Activated CD4-positive, alpha-beta memory T cell treated with anti-CD3 and anti-CD28 coated beads, Interleukin-2, amount 10 ng/mL, durations not matched to agents 7 days and 5 days (primary cell): ENCODE measurements at places on chromosomes 4 and X. TPM values are rescaled to one million over a fixed set of nuclear protein-coding genes. Genes with fewer than 3 reads are reported as not detected.

DNA sequence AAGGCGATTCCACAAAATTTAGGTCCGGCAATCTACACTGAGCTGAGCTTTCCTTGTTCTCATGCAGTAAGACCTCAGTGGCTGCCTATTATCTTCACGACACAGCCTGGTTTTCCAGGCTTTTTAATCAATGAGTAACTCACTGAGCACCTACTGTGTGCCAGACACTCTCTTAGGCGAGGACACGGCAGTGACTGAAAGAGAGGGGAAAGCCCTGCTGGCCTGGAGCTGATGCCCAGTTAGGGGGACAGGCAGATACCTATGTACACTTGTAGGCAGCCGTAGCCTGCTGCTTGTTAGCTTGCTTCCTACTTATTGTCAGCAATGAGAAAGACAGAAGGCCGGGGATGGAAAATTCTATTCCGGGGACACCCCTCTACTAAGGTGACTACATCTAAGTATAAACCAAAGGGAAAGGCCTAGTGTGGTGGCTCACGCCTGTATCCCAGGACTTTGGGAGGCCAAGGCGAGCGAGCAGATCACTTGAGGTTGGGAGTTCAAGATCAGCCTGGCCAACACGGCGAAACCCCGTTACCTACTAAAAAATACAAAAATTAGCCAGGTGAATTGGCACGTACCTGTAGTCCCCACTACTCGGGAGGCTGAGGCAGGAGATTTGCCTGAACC is 3.8 kb downstream of the WDR1 start:
- H3K4me1 ChIP-seq, result peaks cover 84% of the 10 kb centered on the region
- H3K36me3 ChIP-seq, result peaks cover 87% of the 10 kb centered on the region
- DNase-seq, result no peak
- no peaks in the 10 kb centered on the region for H3K27me3 ChIP-seq

DNA sequence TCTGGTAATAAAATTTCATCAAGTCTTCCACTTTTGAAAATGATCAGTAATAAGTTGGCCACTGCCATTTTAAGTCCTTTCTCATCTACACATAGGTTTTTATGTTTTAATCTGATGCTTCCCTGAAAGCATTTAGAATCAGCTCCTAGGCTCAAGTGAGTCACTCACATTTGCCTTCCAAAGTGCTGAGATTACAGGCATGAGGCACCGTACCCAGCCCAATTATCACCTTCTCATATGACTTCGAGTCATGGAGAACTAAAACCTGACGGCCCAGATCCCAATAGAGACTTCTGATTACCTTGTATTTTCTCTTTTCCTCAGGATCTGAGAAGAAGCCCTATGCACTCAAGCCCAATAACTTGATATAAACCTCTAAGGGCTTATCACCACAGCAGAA is 140.8 kb downstream of the OPHN1 start:
- no peak for DNase-seq
- H3K27me3 ChIP-seq, result no peaks in the 10 kb centered on the region
- no peaks in the 10 kb centered on the region for H3K36me3 ChIP-seq
- no peak overlapping the region for H3K27ac ChIP-seq
- no peaks in the 10 kb centered on the region for H3K4me1 ChIP-seq
- H3K4me3 ChIP-seq, result no peak overlapping the region

- no peak overlapping the region for H3K27ac ChIP-seq
- H3K4me3 ChIP-seq, result no peak overlapping the region
- H3K4me1 ChIP-seq, result no peaks in the 10 kb centered on the region
- H3K36me3 ChIP-seq, result no peaks in the 10 kb centered on the region
Measured at GRCh38 chr4:85826060-85826678, 351.2 kb downstream of the ARHGAP24 start.

DNA sequence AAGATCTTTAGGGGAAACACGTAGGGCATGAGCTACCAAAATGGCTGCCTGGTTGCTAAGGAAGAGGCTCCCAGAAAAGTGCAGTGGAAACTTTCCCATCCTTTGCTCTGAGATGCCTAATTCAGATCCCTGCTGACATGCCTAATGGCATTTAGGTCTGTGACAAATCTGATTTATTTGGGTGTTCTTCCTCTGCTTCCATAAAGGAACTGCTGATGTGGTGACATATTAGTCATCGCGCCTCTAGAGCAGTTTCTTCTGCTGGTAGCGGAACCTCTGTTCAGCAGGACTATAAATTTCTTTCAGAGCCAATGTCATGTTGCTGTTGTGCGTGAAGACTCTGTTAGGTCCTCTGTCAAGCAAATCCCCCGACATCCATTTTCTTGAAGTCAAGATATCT is 310.0 kb downstream of the PDHA2 start:
- H3K27me3 ChIP-seq, result no peaks in the 10 kb centered on the region
- no peak for DNase-seq
- H3K36me3 ChIP-seq, result no peaks in the 10 kb centered on the region
- H3K27ac ChIP-seq, result no peak overlapping the region
- no peak overlapping the region for H3K4me3 ChIP-seq

DNA sequence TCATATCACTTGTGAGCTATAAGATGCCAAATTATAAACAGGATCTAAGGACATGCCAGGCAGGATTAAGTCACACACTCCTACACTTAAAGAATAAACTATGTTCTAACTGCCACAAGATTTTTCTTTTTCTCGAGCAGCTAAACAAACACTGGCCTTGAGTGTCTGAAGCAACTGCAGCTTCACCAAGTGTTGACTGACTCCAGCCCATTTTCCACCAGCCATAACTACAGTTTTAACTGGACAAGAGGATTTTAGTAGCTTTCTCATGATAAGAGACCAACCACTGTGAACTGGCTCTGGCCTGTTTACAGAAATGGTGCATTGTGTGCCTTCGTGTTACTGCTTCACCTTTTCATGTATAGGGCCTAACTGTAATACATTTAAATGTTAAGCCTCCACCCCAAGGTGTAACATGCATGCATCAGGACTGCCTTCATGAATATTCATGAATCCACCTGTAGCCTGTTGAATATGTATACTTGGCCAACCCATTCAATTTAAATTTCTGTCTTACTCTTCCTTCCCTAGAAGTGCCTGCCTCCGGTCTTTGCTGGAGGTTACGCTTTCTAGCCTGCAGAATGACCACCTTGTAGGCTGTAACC is 10.8 kb downstream of the UCP1 start:
- peaks cover 21% of the 10 kb centered on the region for H3K27me3 ChIP-seq
- H3K4me3 ChIP-seq, result no peak overlapping the region
- no peak for DNase-seq
- no peak overlapping the region for H3K27ac ChIP-seq
- H3K36me3 ChIP-seq, result no peaks in the 10 kb centered on the region

- DNase-seq, result no peak
- no peaks in the 10 kb centered on the region for H3K36me3 ChIP-seq
Measured at GRCh38 chrX:10677490-10677889, 57.1 kb upstream of the MID1 start.

DNA sequence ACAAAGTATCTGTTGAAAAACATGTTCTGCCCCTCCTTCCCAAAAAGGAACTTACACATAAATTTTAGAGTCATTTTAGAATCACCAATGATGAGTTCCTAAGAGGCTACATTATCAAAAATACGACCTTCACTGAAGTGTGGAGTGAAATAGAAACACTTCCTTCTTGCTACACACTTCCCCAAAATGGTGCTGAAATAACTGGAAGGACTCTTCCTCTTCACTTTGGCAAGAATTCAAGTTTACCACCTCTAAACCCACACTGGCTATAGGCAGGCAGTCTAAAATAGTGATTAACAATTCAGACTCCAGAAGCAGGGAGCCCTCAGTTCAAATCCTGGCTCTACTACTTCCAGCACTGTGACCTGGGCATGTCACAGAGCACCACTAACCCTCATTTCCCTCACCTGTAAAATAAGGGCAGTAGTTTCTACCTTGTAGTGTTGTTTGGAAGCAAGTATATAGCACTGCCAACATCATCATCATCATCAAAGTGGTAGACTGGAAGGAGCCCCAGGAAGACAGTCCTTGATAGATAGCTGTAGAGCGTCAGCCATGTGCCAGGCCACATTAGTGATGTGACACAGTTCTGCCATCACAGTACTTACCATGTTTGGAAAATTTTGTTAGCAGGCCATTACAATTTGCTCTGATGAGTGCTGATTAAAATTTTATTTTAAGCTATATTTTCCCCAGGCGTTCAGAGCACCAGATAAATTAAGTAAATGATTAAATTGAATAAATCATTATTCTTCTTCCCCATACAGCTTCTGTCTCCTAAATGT is 103.3 kb downstream of the PARM1 start:
- H3K27ac ChIP-seq, result no peak overlapping the region
- no peak overlapping the region for H3K4me3 ChIP-seq
- H3K36me3 ChIP-seq, result no peaks in the 10 kb centered on the region
- no peaks in the 10 kb centered on the region for H3K4me1 ChIP-seq

DNA sequence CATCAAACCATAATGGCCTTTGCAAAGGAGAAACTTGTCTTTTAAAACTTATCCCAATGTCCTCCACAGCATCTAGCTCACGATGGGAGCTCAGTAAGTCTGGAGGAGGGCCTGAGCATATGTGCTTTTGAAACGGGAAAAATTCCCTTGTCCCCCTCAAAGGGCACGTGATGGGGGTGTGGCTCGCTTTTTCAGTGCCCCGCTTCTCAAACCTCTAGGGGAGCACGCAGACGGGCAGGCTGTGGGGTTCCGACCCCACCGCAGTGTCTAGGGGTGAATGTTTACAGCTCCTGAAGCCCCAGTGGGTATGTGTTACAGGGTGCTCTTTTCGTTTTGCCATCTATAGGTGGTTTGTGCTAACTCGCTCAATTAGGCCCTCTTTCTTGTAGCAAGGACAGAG is 31.2 kb downstream of the SLITRK2 start:
- no peak overlapping the region for H3K27ac ChIP-seq
- H3K4me3 ChIP-seq, result no peak overlapping the region
- no peaks in the 10 kb centered on the region for H3K36me3 ChIP-seq
- no peaks in the 10 kb centered on the region for H3K4me1 ChIP-seq

DNA sequence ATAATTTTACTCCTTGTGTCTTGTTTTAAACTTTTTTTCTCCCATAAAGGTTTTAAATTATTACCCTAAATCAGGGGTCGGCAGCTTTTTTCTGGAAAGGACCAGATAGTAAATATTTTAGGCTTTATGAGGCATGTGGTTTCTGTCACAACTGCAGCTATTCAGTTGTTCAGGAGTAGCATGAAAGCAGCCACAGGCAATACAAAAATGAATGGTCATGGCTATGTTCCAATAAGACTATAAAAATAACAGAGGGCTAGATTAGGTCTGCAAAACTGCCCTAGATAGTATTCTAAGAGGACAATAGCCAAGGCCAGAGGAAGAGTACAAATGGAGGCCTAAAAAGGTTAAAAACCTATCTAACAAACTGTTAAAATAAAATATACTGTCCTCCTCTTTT is 24.6 kb downstream of the HERC5 start:
- DNase-seq, result no peak
- no peak overlapping the region for H3K4me3 ChIP-seq
- H3K27ac ChIP-seq, result no peak overlapping the region
- H3K27me3 ChIP-seq, result no peaks in the 10 kb centered on the region
- H3K4me1 ChIP-seq, result no peaks in the 10 kb centered on the region
- peaks cover 69% of the 10 kb centered on the region for H3K36me3 ChIP-seq

GRCh38 chrX:20388594-20388993 is 121.9 kb upstream of the RPS6KA3 start:
- no peak overlapping the region for H3K4me3 ChIP-seq
- H3K27ac ChIP-seq, result no peak overlapping the region
- no peaks in the 10 kb centered on the region for H3K4me1 ChIP-seq
- H3K36me3 ChIP-seq, result no peaks in the 10 kb centered on the region
- peaks cover 7% of the 10 kb centered on the region for H3K27me3 ChIP-seq

DNA sequence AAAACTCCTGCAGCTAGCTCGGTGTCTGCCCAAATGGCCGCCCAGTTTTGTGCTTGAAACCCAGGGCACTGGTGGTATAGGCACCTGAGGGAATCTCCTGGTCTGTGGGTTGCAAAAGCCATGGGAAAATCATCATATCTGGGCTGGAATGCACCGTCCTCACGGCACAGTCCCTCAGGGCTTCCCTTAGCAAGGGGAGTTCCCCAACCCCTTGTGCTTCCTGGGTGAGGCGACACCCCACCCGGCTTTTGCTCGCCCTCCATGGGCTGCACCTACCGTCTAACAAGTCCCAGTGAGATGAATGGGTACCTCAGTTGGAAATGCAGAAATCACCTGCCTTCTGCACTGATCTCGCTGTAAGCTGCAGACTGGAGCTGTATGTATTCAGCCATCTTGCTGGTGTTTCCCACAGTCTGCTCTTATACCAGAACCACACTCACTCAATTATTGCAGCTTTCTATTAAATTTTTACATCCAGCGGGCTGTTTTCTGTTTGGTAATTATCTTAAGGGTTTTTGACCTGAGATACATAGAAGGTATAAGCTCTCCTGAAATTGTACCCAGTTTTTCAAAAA is 36.7 kb upstream of the NPNT start:
- no peak overlapping the region for H3K4me3 ChIP-seq
- H3K36me3 ChIP-seq, result peaks cover 2% of the 10 kb centered on the region
- no peaks in the 10 kb centered on the region for H3K4me1 ChIP-seq
- H3K27me3 ChIP-seq, result no peaks in the 10 kb centered on the region
- no peak overlapping the region for H3K27ac ChIP-seq

GRCh38 chr4:76758290-76758882 is 139.6 kb downstream of the SOWAHB start:
- H3K27ac ChIP-seq, result no peak overlapping the region
- no peak for DNase-seq
- no peak overlapping the region for H3K4me3 ChIP-seq
- H3K27me3 ChIP-seq, result peaks cover 29% of the 10 kb centered on the region
- H3K4me1 ChIP-seq, result peaks cover 8% of the 10 kb centered on the region
- no peaks in the 10 kb centered on the region for H3K36me3 ChIP-seq

GRCh38 chrX:74527350-74527749 is 87.1 kb downstream of the RLIM start:
- no peak for DNase-seq
- H3K36me3 ChIP-seq, result no peaks in the 10 kb centered on the region
- H3K27me3 ChIP-seq, result no peaks in the 10 kb centered on the region
- no peak overlapping the region for H3K27ac ChIP-seq

DNA sequence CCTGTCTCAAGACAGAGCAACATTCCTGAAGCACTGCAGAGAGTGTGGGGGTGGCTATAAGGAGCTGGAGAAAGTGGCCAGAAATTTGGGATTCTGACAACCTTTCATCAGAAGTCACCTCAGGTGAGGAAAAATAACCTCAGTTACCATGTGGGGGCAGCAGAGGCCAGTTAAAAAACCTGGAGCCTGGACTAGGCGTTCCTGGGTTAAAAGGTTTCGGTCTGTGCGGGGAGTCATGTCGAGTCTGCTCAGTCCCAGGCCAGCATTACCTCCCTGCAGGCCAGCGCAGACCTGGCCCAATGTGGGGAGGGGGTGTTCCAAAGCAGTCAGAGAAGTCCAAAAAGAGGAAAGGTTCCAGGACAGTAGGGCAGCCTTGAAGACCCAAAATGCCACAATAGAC is 10.9 kb upstream of the NALF2 start:
- H3K4me3 ChIP-seq, result no peak overlapping the region
- H3K4me1 ChIP-seq, result no peaks in the 10 kb centered on the region
- no peak overlapping the region for H3K27ac ChIP-seq
- no peaks in the 10 kb centered on the region for H3K36me3 ChIP-seq
- peak; percentile 29 for DNase-seq

GRCh38 chr4:8675906-8676305 is 83.3 kb downstream of the CPZ start:
- no peak overlapping the region for H3K27ac ChIP-seq
- no peak for DNase-seq
- no peaks in the 10 kb centered on the region for H3K27me3 ChIP-seq
- H3K36me3 ChIP-seq, result no peaks in the 10 kb centered on the region
- no peak overlapping the region for H3K4me3 ChIP-seq

The ATP1B4 gene
- not detected for total RNA-seq

The TMEM31 gene
- total RNA-seq, result not detected

The AFF2 gene
- 0.13 TPM for total RNA-seq

The PABPC1L2A gene
- not detected for total RNA-seq

The POU4F2 gene
- not detected for total RNA-seq
